Activated T-cell treated with anti-CD3 and anti-CD28 coated beads for 48 hours (primary cell): ENCODE measurements at places on chromosomes 5 and 9.
A peak's percentile ranks its signal among the peaks of the same experiment; 100 is the strongest.

GRCh38 chr5:136491806-136492205 lies 126.5 kb upstream of the TRPC7 start:
- no peak for DNase-seq

GRCh38 chr9:35861161-35861897 lies 8.9 kb downstream of the OR13J1 start:
- DNase-seq: no peak

- DNase-seq: no peak
These were observed 97.9 kb upstream of the PCSK1 start for GRCh38 chr5:96530901-96531300.

- no peak for DNase-seq
These were observed 20.5 kb upstream of the FER start for GRCh38 chr5:108727236-108727650.

- DNase-seq: no peak
These were observed 968.8 kb downstream of the TLE1 start for GRCh38 chr9:80720579-80720978.

GRCh38 chr9:2214707-2215106 lies 199.6 kb downstream of the SMARCA2 start:
- DNase-seq: no peak

- DNase-seq: no peak
These were observed 445.0 kb upstream of the TRPC7 start for GRCh38 chr5:136810261-136810801.

- DNase-seq: no peak
These were observed 65.5 kb downstream of the NR3C1 start for GRCh38 chr5:143337946-143338345.

- DNase-seq: peak; percentile 6
These were observed 136.1 kb upstream of the RAPGEF1 start for GRCh38 chr9:131875828-131876485.

DNA sequence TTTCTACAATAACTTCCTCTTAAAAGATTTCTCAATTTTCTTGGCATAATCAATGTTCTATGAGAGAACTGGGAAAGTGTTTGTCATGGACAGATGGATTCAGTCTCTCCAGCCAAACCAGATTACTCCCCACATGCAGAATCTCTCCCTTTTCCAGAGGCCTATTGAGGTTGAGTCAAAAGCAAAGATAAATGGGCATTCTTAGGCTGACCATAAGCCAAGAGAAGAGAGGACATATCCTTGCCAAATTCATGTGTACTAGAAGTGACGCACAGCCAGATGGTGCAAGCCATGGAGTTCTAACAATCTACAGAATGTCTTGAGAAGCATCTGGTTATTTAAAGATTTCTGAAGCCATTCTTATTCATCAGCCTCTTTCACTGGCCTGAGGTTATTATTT lies 2115.0 kb downstream of the MAT2B start:
- DNase-seq: no peak

- no peak for DNase-seq
These were observed 39.0 kb upstream of the LHX2 start for GRCh38 chr9:123972618-123973017.

DNA sequence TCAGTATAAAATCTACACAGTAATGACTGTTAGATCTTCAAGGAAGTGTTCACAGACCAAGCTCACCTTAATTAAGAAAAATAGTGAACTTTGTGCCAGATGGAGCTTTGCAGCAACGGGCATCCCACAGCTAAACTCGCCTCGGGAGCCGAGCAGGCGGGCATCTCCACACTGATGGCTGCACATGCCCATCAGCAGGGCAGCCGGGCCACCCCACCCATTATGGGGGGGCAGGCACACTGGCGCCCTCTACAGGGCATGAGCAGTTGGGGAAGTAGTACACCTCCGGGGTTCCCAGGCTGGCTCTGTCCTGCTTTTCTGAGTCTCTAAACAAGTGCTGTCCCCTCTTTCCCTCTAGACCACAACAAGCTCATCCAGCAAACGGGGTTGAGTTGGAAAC lies 21.6 kb downstream of the ANKS6 start:
- DNase-seq: peak; percentile 16

DNA sequence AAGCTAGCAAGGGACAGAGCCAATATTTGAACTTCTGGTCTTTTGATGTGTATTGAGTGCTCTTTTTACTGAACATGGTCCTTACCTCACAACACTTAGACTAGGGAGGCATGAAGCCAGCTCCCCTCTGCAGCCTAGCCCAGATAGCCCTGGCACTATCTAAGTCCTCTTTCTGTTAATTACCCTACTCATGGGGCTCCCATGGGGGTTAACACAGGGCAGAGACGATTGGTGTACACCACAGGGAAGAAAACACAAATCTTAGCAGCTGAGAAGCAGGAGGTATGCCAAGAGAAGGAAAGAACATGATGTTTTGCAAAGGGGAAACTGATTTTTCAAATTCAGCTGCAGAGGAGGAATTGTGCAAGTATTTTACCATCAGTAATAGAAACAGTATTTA lies 383.8 kb downstream of the TMEM232 start:
- no peak for DNase-seq

- no peak for DNase-seq
These were observed at the start of gene SGCD for GRCh38 chr5:156326718-156327259. TSS of gene SGCD (plus strand) at chr5:156327164.

GRCh38 chr9:96167011-96167410 lies 135.0 kb downstream of the HSD17B3 start:
- no peak for DNase-seq

DNA sequence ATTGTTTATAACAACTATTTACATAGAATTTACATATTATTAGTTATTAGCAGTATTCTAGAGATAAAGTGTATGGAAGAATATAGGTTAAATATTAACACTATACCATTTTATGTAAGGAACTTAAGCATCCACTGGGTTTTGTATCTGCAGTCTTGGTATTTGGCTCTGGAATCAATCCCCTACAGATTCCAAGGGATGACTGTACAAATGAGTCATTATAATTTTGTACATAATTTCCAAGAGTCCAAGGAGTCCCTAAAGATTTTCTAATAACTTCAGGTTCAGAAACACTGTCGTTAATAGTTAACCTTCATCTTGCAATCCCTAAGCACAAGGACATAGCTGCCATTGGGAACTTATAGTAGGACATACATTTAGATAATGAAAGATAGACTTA lies 254.8 kb upstream of the PDE4D start:
- no peak for DNase-seq

- no peak for DNase-seq
These were observed 6.3 kb upstream of the PHYKPL start for GRCh38 chr5:178238711-178239592.

DNA sequence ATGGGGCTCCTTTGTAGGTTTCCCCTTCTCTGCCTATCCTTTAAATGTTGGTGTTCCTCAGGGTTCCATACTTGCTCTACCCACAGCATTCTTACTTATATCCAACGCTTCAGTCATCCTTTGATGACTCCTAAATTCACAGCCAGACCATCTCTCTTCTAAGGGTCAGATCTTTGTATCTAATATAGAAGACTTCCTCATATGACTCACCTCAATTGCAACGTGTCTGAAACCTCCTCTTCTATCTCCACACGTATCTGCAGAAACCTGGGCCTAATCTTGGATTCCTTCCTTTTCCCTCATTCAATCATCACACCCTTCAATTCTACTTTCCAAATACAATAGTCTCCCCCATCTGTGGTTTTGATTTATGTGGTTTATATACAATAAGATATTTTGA lies 68.3 kb downstream of the HMGCR start:
- DNase-seq: no peak

DNA sequence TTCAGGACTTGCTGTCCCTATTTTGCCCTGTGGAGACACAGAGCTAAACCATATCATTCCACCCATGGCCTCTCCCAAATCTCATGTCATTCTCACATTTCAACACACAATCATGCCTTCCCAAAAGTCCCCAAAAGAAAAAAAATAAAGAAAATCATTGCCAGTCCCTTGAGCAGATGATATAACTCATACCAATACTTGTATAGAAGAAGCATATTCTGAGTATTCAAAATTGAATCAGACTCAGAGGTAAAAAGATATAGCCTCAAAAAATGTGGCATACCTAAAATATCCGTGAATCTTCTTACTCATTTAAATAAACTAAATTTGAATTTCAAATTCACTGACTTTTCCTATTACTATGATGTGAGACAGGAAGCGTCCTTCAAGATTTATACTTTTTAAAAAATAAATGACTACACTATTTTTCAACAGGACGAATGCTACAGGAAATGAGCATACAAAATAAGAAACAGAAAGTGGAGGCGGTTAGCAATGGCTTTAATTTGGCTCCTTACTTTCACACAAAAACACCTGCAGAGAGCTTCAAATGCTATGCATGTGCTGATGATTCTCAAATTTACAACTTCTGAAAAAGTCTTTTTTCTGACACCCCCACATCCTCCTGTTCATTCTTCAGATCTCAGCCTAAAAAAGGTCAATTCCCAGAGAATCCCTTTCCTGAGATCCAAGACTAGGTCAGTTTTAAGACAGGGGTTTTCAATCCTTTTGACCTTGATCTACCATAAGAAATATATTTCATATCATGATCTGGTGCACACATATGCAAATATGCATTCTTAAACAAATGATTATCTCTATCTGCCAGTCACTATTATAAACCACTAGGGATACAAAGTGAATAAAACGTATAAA lies 39.6 kb upstream of the DMXL1 start:
- no peak for DNase-seq

GRCh38 chr5:40570408-40571129 lies 109.1 kb upstream of the PTGER4 start:
- DNase-seq: no peak

DNA sequence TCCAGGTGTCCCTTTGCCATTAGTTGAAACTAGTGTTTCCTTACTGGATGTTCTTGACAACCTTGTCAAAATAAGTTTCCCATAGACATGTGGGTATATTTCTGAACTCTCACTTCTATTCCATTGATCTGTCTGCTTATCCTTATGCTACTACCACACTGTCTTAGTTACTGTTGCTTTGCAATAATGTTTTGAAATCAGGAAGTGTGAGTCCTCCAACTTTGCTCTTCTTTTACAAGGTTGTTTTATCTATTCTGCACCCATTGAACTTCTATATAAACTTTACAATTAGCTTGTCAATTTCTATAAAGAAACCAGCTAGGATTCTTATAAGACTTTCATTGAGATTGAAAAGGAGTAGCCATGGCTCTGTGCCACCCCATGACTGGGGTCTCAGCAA lies 24.3 kb downstream of the CD14 start:
- DNase-seq: no peak

DNA sequence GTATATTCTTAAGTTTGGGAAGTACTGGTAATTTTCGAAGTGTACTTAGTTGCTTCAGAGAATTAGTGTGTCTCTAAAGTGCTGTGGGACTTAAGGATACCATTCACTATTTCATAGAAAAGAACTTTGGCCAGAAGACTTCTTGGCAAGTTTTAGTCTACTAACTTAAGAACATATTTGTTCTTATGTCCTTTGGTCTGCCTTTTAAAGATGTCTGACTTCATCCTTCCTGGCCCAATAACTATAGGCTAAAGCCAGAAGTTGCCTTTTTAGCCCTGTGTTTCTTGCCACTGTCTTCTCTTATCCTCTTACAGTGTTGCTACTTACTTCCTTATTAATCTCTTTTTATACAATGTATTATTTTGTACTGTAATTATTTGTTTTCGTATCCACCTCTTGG lies 6.3 kb downstream of the RBM27 start:
- DNase-seq: no peak

GRCh38 chr5:63953217-63953616 lies 9.0 kb downstream of the HTR1A start:
- DNase-seq: no peak

GRCh38 chr9:13898957-13899356 lies 415.0 kb downstream of the NFIB start:
- no peak for DNase-seq

GRCh38 chr5:95114902-95115301 lies 170.0 kb downstream of the MCTP1 start:
- no peak for DNase-seq

DNA sequence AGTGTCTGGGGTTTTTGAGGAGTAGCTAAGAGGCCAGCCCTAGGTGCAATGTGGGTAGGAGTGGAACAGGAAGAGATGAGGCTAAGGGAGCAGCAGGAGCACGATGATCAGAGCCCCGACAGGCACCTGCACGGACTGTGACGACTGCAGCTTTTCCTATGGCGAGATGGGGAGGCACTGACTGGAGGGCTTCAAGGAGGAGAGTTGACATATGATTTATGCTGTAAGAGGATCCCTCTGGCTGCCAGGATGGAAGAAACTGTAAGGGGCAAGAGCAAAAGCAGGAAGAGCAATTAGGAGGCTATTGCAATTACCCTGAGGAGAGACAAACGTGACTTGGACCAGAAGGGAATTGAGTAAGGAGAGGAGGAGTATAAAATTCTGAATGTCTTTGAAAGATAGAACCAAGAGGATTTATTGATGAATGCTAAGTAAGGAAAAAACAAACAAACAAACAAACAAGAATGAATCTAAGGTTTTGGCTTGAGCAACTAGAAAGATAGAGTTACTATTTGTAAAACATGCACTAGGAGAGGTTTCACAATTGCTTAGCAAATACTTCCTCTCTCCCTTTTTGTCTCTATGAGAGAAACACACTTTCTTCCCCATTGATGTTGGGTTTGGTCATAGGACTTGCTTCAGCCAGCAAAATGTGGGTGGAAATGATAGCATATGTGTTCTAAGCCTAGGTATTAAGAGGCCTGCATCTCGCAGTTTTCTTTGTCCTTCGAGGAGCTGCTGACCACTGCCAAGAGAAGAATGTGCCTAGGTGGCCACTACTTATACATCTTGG lies 32.9 kb downstream of the TRPC7 start:
- no peak for DNase-seq

DNA sequence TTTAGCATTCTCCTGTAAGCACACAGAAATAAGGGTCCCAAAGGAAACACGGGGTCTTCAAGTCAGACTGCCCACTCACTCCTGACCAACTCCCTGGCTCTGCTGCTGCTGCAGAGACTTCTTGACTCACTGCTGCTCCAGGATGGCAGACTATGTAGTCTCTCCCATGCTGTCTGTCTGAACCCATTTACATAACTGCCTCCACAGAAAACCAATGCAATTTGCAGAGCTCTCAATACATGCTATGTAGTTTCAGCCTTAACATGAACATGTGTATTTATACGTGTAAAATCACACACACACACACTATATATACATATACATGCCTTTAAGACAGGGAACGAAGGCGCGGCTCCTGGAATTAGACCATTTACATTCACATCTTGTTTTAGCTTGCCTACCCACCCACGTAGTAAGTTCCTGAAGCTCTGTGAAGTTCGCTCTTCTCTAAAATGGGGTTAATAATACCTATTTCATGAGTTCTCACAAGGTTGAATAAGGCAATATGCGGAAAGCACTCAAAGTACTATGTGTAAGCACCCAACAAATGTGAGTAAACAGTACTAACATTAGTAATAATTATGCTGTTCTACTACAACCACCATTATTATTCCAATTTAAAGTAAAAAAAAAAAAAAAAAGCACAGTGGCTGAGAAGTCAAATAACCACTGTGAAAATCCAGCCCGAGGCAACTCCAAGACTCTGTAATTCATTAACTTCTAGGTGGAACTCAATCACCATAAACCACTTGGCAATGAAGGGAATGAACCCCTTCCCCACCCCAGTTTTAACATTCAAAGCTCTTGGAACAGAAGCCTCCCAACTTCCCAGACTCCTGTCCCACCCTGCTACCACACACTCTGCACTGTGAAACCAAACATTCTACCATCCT lies 31.8 kb downstream of the PRELID2 start:
- no peak for DNase-seq
